ENCODE measurements at places on chromosomes 13 and 19. TPM values are rescaled to one million over a fixed set of nuclear protein-coding genes. Genes with fewer than 3 reads are reported as not detected.

Gene FUT1
- 0.13 TPM for total RNA-seq

Gene SOX1
- total RNA-seq: not detected

Gene TMEM59L
- total RNA-seq: 7.0 TPM

Gene MAU2
- total RNA-seq: 11.7 TPM

Gene MIER2
- 22.7 TPM for total RNA-seq

Gene MYPOP
- 10.1 TPM for total RNA-seq

Gene CCDC70
- total RNA-seq: not detected

Gene ZNF492
- not detected for total RNA-seq

Gene PHF11
- 6.5 TPM for total RNA-seq

Gene UBE2S
- total RNA-seq: 244 TPM

Gene SWSAP1
- 2.4 TPM for total RNA-seq

Gene MAST3
- total RNA-seq: 2.5 TPM

Gene ZNF850
- total RNA-seq: 0.32 TPM

Gene ATCAY
- total RNA-seq: 0.20 TPM

Gene MAB21L1
- not detected for total RNA-seq

Gene POLD1
- total RNA-seq: 73.0 TPM

Gene DGKH
- total RNA-seq: 6.1 TPM

Gene SLC10A2
- total RNA-seq: not detected

Gene KLK4
- total RNA-seq: not detected
